NB4 (cell line): ENCODE measurements at places on chromosomes 7 and 10.

DNA sequence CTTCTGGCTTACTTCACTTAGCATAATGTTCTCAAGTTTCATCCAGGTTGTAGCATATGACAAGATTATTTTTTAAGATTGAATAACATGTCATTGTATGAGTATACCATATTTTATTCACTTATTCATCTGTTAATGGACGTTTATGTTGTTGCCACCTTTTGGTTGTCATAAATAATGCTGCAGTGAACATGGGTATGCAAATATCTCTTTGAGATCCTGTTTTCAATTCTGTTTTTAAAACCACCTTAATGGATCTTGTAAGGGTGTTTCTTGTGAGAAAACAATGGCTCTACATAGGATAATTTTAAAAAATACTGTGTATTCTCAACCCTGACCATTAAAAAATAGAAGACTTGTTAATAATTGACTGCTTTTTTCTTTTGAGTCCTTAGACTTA is 290.7 kb upstream of the TMEM229A start:
- DNase-seq = no peak

DNA sequence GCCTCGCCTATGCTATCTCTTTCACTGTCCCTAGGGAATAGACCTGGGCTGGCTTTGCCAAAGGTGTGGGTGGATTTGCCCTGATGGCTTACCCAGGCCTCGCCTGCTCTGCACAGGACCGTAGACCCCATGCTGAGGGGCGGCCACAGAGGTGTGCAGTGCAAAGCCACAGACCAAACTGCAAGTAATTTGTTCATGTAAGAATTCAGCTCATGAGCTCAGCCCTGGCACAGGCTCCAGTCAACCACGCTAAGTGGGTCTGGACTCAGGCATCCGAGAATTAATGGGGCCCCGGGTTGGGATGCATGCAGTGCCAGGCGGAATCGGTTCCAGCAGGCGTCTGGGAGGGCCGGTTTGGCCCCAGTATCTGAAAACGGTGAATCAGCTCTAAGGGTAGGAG is 445.2 kb downstream of the DNAJB6 start:
- no peak for DNase-seq

DNA sequence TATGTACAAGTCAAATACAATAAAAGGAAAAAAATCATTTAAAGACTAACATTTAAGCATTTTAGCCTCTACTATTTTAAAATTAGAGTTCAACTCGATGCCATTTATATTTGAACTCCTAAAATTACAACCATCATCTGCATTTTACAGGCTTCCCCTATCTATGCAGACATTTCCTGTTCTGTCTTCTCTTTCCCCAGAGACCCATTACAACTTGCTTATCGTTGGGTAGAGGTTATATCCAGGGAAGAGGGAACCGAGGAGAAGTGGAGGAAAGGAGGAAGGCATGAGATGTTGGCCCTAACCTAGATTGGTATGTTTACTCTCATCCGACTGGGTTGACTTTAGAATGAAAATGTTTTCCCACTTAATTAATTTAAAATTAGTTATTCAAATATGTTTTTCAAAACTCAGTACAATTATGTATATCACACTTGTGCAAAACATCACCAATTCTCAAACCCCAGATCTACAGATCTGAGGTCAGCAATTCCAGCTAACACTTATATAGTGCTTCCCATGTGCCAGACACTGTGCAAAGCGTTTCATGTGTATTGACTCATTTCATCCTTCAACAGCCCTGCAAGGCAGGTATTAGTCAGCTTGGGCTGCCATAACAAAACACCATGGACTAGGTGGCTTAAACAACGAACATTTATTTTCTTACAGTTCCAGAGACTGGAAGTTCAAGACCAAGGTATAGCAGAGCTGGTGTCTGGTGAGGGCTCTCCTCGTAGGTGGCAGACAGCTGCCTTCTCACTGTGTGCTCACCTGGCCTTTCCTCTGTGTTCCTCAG is 27.3 kb upstream of the HERPUD2 start:
- peak; percentile 90 for DNase-seq

GRCh38 chr10:91444211-91445182 is 34.4 kb downstream of the HECTD2 start:
- no peak for DNase-seq

DNA sequence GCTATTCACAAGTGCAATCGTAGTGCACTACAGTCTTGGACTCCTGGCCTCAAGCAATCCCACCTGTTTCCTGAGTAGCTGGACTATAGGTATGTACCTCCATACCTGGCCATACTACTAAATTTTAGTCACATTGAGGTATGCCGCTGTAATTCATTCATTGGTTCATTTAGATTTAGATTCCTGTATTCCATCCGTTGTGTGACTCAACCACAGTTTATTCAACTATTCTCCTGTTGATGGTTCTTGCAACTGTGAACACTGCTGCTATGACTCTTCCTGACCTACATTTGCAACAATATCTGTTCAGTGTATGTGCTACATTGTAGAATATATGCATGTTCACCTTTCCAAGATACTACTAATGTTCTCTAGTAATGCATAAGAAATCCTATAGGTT is 8.0 kb upstream of the ZCCHC24 start:
- DNase-seq = no peak

- peak; percentile 9 for DNase-seq
These were observed 123.8 kb upstream of the PRPS1L1 start for GRCh38 chr7:18151422-18151821.

GRCh38 chr7:102843850-102844249 is 69.0 kb upstream of the LRRC17 start:
- DNase-seq = peak; percentile 61

- DNase-seq = no peak
These were observed 185.4 kb upstream of the SHH start for GRCh38 chr7:155997431-155998327.

- no peak for DNase-seq
These were observed 204.3 kb downstream of the MBL2 start for GRCh38 chr10:52568309-52568708.
